NCI-H748 treated with DMSO at 0.1 percent for 48 hours (cell line): ENCODE measurements at places on chromosomes 3 and 15.

GRCh38 chr15:27399241-27399640, 428.3 kb downstream of the GABRG3 start:
- DNase-seq: peak; percentile 67

- no peak for DNase-seq
Observed at GRCh38 chr15:59369597-59369996, 3.1 kb downstream of the MYO1E start.

DNA sequence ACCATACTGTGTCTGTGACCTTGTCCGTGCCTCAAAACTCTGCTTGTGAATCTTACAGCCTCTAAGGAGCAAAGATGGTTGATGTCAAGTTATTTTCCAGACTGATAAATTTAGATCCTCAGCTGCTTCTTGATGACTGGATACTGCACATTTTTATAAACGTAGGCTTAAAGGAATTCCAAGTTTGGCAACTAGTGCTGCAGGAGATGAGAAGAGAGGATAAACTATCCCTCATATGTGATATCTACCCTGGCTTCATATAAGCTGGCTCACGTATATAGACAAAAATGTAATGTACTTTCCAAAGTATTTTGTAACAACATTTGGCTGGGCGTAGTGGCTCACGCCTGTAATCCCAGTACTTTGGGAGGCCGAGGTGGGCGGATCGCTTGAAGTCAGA, 89.6 kb downstream of the GMPS start:
- no peak for DNase-seq

DNA sequence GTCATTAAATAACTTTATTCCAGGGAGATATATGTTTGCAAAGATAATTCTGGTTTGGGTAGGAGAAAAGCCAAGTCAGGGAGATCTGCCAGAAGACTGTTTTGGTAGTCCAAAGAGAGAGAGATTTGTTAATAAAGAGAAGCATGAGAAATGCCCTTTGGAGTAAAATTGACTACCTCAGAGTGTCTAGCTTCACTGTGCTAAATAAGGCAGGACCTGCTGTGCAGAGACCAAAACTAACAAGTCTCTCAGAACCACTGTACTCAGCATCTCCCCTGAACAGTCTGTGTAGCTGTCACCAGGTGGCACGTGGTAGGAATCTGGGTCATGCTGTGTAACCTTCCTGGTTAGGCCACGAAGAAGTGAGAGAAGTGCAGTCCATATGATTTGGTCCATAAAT, 31.6 kb upstream of the SLC35G2 start:
- no peak for DNase-seq

DNA sequence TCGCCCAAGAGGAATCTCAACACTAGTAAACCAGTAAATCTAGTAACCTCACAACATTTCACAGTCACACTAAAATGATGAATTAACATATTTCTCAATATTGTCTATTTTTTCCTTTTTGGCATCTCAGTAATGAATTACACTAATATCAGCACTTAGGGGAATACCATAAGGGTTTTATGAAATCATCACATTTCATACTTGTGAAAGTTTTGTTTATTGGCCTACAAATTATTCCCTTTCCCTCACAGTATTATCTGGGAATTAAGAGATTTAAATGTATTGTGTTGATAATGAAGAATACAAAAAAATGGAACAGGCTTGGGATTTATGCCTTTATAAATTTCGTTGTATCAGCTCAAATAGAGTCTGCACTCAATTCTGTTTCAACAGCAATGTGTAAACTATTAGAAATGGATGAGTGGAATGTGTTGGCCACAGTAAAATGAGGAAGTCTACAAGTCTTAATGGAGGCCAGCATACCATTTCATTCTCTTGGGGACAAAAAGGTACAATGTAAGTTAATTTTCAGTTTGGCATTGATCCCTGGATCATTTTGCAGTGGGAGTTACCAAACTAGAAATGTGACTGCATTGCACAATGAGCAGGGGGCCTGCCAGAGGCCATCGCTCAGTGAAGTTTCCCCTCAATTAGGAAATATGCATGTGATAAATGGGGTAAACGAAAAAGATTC, 195.4 kb downstream of the FMN1 start:
- DNase-seq: no peak

DNA sequence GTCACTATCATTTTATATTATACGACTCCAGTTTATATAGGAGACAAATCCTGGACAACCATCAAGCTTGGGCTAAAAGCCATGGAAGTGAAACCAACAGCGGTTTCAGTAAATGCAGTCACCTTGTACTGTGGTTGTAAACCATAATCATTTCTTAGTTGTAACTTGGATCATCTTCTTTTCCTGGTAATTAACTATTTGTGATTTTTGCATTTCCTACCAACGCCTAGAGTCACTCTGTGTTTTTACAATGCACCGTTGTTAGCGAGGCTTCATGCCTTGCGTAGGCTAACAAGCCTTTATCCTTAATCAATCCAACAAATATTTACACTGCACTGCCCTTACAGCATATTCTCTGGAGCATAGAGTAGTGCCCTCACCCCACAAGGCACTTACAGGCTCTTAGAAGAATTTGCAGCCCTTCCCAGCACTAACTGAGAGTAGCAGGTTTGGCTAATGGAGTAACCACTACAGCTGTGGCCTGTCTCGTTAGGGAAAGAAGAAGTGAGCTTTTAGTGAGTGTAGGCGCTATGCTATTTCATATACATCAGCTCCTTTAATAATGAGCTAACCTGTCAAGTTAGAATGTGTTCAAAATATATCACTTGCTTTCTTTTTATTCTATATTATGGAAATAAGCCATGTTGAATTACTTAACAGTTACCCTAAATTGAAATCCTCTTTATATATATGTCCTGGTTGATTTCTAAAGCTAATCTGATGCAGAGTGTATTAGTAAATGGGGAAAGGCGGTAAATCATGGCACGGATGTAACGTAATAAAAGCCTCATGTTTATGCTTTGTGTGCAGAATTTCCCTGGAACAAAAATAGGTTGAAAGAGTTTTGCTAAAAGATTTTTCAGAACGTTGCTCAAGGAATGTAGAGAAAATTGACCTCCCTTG, 62.8 kb downstream of the ABHD2 start:
- no peak for DNase-seq

DNA sequence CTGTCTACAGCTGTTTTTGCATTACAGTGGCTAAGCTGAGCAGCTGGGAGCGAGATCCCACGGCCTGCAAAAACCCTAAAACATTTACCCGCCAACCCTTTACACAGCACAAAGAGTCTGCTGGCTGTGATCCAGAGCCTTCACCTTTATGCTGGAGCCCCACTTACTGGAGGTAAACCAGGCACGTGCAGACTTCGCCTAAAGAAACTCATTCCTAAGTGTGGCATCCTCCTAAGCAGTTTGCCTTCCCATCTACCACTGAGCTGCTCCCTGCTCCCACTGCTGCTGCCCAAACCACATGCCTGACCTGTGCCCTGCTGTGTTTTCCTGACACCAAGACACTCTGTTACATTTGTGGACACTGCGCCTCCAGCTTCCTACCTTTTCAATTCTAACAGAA, 53.0 kb downstream of the CHSY1 start:
- no peak for DNase-seq

GRCh38 chr3:160012108-160012507, 23.5 kb downstream of the IL12A start:
- no peak for DNase-seq

GRCh38 chr3:8899876-8900460, 63.3 kb downstream of the RAD18 start:
- no peak for DNase-seq

DNA sequence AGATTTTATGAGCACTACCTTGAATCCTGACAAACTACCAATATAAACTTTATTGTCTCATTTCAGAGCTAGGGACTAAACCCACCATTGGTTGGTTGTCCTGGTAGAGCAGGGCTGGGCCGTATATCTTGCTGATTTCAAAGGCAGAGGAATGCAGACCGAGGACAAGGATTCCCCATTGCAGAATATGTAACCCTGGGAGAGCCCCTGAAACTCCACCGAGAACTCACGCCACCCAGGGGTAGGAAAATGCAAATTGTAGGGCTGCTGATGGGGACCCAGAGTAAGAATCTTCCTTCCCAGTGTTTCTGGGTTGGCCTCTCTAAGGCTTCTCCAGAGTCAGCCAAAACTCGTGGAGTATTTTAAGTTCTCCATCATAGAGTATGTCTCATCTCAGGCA, 235.3 kb downstream of the ABHD5 start:
- no peak for DNase-seq

GRCh38 chr15:55084216-55084615, 112.5 kb downstream of the RSL24D1 start:
- no peak for DNase-seq

- no peak for DNase-seq
Observed at GRCh38 chr15:70541511-70541910, 221.8 kb downstream of the UACA start.

DNA sequence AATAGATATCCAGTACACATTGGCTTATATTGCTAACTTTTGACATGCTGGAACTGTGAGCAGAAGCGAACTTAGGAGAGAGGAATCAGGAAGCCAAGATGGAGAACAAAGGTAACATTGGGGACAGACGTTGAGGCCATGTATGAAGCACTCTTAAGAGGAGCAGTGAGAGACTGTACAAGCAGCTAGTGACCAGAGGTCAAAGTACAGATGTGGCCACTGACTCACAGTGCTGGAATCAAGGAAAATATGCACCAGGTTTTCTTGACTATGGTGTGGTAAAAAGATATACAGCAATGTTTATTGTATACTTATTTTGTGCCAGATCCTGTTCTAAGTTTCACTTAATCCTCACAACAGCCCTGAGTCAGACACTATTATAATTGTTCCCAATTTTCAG, 2.0 kb upstream of the IL20RB start:
- no peak for DNase-seq

DNA sequence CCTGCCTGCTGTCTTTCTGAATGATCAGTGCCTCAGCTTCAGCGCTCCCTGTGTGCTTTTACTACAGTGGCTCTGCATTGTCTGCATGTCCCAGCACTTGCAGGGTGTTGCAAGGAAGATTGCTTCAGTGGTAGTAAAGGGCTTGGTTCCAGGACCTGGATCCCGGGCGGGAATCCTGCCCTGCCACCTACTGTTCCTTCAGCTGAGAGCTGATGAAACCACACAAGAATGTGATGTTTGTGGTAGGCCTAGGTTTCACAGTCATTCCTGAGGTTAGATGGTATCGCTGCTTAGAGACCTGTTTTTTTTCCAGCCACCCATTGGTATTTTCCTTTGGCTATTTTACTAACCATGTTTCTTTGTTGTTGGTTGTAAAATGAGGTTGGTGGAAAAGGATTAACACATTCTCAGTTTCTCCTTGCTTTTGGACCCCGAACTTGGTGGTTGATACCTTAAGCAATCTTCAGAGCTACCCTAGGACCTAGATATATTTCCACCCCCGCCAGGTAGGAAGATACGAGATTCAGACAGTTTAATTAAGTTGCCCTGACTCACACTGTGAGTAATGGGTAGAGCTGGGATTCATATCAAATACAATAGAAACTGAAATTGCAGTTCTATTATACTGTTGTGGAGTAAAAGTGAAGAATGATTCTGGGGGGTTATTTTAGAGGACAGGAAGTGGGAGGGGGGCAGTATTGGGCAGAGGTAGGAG, 11.4 kb downstream of the GPR87 start:
- no peak for DNase-seq

- DNase-seq: no peak
Observed at GRCh38 chr3:148931574-148931973, 59.8 kb upstream of the GYG1 start.

DNA sequence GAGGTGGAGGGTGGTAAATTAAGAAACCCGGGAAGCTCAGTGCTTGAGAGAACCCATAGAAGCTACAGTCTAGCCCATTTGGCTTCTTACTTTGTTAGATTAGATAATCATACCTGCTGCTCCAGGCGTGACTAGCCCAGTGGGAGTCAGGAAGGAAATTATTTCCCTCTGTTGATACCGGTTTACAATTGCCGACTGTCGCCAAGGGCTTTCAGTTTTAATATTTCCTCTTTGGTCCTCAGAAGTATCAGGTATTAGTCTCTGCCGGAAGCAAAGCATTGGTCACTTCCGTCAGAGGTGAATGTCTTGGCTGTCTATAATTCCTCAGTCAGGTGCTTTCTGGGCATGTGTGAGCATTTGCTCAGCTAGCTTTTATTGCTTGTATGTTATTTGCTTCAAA, 75.2 kb downstream of the LPP start:
- DNase-seq: no peak

DNA sequence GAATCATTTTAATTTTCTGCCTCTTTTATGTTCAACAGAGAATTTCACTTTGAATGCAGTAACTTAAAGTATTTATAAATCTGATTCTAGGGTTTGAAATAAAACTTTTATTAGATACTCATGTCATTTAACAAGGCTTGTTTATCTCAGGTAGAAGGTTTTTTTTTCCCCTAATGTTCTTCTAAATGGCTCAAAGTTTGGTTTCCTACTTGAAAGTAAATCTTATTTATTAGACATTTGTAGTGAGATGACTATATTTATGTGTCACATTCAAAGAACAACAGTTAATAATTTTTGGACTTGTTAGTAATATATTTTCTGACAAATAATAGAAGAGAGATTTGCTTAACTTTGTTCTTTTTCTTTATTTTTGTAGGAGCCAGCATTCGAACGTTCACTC, 63.9 kb downstream of the NEO1 start:
- DNase-seq: no peak

DNA sequence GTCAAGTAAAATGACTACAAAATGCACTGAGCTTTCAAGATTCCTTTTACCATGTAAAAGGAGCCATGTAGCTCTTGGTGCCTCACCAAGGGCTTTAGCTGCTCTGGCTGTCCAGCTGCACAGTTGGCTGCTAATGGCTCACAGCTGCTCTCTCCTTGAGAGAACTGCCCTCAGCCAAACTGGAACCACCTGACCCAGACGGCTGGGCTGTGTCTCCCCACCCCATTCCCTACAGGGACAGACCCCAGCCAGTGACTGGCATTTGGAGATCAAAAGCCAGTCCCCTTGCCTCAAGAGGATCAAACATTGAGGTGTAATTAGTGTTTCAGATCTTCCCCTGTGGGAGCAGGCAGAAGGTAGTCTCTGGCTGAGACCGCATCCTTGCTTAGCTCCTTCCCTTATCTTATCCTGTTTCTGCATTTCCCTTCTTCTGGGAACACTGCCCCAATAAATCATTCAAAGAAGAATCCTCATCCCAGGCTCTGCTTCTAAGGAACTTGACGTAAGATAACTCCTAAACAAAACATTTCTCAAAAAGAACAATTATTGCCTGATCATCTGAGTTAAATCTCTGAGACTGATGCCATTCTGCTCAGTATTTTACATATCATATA, 28.6 kb upstream of the UBE2E2 start:
- DNase-seq: no peak

DNA sequence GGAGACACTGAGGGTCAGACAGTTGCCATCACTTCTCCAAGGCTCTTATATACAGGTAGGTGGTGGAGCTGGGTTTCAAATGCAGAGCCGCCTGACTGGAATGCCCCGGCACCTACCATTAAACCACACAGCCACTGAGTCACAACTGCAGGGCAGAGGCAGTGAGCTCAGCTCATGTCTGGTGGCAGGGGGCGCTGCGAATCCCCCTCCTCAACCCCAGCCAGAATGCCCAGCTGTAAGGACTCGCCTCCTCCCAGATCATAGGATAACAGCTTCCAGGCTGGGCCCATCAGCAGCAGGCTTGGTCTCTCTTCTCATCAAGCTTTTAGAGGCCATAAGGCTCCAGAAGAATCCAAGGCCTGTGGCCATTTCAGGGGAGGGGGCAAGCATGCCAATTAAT, 26.4 kb downstream of the ADCY5 start:
- DNase-seq: no peak

- no peak for DNase-seq
Observed at GRCh38 chr15:46410705-46411104, 775.9 kb downstream of the SQOR start.
